Heart right ventricle (tissue), 16 donors: ENCODE measurements at places on chromosomes 6 and 20. TPM values are rescaled to one million over a fixed set of nuclear protein-coding genes. Genes with fewer than 3 reads are reported as not detected.

DNA sequence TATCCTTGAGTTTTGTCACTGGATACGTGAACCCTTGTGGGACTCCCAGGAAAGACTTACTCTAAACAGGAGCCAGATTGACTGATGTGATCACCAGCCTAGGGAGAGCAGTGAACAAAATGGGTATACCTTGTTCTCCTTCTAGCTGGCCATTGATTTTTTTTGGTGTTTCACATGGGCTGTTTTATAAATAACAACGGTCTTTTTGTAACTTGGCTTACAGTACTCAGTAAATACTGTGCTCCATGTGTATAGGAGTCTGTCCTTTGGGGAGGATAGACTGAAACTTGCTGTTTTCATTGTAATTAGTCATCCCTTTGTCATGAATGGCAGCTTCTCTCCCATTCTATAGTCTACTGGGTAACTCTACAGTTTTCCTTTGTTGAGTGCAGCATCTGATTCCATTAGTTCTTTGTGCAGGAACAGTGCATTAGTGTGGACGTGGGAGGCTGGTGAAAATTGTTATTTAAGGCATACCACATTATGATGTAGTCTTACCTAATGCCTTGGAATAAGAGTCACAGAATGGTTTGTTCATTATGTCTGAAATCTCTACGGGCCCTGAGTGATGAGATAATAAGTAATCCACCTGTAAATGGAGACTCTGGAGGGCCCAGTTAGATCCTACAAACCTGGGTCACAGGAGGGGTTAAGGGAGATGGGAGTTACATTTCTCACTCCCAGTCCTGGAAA lies 89.5 kb downstream of the TIAM2 start:
- H3K36me3 ChIP-seq: no peaks in the 10 kb centered on the region
- H3K27me3 ChIP-seq: no peaks in the 10 kb centered on the region
- no peak overlapping the region for H3K27ac ChIP-seq

DNA sequence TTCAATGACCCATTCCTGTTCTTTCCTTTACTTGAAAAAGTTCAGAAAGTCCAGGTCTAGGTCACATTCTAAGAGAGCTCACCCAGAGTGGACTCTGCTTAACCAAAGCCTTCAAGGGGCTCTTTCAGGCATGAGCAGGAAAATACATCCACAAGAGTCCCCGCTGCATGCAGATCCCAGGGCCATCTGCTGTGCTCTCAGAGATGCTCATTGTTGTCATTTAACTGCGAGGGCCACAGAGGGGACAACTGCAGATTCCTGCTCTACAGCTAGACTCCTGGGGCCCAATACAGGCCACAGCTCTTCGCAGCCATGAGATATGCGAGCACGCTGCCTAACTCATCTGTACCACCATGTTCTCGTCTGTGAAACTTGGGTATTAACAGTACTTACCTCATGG lies 295.6 kb upstream of the QKI start:
- no peaks in the 10 kb centered on the region for H3K36me3 ChIP-seq
- H3K4me1 ChIP-seq: no peaks in the 10 kb centered on the region
- DNase-seq: no peak
- H3K4me3 ChIP-seq: no peak overlapping the region
- no peak overlapping the region for H3K27ac ChIP-seq
- no peaks in the 10 kb centered on the region for H3K27me3 ChIP-seq

DNA sequence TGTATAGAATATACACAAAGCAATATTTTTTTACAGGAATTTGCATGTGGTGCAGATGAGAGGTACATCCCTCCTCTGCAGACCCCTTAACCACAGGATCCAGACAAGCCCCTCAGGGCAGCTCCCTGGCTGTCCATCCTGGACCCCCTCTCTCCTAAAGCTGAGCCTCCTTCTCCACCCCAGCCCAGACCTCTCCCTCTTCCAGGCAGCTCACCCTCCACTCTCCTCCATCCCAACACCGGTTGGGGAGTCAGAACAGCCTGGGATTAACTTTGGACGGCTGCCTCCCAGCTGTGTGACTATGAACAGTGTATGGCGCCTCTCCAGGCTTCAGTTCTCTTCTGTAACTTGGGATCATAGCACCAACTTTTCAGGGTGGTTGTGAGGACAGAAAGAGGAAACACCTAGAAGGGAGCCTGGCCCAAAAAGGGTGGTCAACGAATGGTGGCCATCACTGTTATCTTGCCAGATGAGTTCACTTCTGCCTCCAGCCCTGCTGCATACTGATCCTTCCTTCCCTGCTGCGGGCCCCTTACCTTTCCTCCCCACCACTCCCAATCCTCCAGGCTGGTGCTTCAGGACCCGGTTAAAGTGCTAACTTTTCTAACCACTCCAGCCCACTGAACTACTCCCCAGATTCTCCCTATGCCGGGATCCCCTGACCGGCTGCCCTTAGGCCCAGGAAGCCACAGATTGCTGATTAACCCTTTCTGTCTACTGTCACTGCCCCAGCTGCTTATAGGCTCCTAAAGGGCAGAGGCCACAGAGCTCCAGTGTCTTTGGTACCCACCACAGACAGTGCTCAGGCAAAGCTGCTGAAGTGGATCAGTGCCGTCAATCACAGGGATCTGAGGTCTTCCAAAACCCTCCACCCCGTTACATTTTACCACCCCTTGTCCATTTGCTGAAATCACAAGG lies 55.9 kb downstream of the GPR6 start:
- no peak overlapping the region for H3K27ac ChIP-seq
- no peak for DNase-seq
- H3K36me3 ChIP-seq: no peaks in the 10 kb centered on the region
- no peaks in the 10 kb centered on the region for H3K27me3 ChIP-seq

The MYBL2 gene
- not detected for total RNA-seq

- no peak overlapping the region for H3K4me3 ChIP-seq
- no peaks in the 10 kb centered on the region for H3K36me3 ChIP-seq
These were observed 34.2 kb upstream of the DDR1 start for GRCh38 chr6:30849903-30850651.

The DUSP15 gene
- total RNA-seq: 6.2 TPM

The SIGLEC1 gene
- total RNA-seq: 22.4 TPM

GRCh38 chr6:88008831-88009231 lies 38.8 kb upstream of the SPACA1 start:
- H3K27ac ChIP-seq: no peak overlapping the region
- no peaks in the 10 kb centered on the region for H3K36me3 ChIP-seq
- peaks cover 3% of the 10 kb centered on the region for H3K27me3 ChIP-seq
- no peaks in the 10 kb centered on the region for H3K4me1 ChIP-seq
- no peak for DNase-seq

DNA sequence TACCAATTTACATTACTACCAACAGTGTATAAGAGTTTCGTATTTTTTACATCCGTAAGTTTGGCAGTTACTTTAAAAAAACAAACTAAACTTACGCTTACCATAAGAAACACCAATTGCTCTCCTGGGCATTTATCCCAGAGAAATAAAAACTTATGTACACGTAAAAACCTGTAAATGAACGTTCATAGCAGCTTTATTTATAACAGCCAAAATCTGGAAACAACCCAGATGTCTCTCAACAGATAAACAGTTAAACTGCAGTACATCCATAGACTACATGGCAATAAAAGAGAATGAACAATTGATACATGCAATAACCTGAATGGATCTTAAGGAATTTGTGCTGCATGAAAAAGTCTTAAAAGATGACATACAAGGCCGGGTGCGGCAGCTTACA lies 30.7 kb downstream of the NCR2 start:
- H3K27me3 ChIP-seq: peaks cover 70% of the 10 kb centered on the region
- H3K36me3 ChIP-seq: no peaks in the 10 kb centered on the region
- no peak overlapping the region for H3K27ac ChIP-seq
- H3K4me3 ChIP-seq: no peak overlapping the region
- DNase-seq: no peak

DNA sequence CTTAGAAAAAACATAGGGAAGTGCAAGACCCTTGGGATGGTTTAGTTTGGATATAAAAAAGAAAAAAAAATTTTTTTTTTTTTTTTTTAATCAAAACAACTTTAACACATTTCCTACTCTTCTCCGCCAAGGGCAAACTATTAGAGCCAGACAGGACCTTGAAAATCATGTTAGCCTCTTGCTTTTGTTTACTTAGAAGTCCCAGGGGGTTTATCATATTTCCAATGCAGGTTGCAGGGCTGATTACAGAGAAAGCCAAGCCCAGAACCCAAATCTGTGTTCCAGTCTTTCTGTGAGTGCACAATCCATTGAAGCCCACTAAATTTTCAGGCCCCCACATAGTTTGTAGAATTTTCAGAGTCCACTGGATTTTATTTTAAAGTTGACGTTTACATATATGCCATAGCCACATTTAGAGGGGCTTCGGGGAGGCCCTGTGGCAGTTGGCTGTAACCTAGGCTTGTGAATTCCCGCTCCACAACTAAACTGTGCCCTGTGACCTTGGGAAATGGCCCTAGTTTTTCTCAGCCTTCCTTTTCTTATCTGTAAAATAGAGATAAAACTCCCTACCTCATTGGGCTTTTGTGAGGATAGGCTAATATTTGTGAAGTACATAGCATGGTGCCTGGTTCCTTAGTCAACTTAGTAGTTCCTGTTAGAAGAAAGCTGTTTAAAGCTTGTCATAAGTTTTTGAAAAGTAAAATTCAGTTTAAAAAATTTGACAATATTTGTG lies 55.7 kb downstream of the NCOA7 start:
- no peak overlapping the region for H3K4me3 ChIP-seq
- H3K4me1 ChIP-seq: peaks cover 35% of the 10 kb centered on the region
- no peaks in the 10 kb centered on the region for H3K27me3 ChIP-seq
- H3K36me3 ChIP-seq: no peaks in the 10 kb centered on the region
